ENCODE measurements at places on chromosomes 4 and X. TPM values are rescaled to one million over a fixed set of nuclear protein-coding genes. Genes with fewer than 3 reads are reported as not detected.

Gene TBX22
- not detected for total RNA-seq

Gene ETDA
- total RNA-seq, result not detected

Gene SPIN2A
- total RNA-seq, result not detected

Gene CHM
- total RNA-seq, result 21.5 TPM

Gene IKBKG
- 18.8 TPM for total RNA-seq

Measured in glomerular endothelial cell (primary cell).